ENCODE measurements at places on chromosomes 2 and 18. TPM values are rescaled to one million over a fixed set of nuclear protein-coding genes. Genes with fewer than 3 reads are reported as not detected.

The CHRNG gene
- not detected for polyA plus RNA-seq

The OSBPL6 gene
- 1.3 TPM for polyA plus RNA-seq

The PRKAG3 gene
- 0.20 TPM for polyA plus RNA-seq

The ASB18 gene
- not detected for polyA plus RNA-seq

The SLC4A3 gene
- 3.0 TPM for polyA plus RNA-seq

The TMSB10 gene
- 2,217 TPM for polyA plus RNA-seq

The SCG2 gene
- 4.1 TPM for polyA plus RNA-seq

The DSEL gene
- polyA plus RNA-seq, result 4.1 TPM

The PLA2R1 gene
- polyA plus RNA-seq, result 7.9 TPM

The UGT1A8 gene
- 1.0 TPM for polyA plus RNA-seq

The GPR55 gene
- not detected for polyA plus RNA-seq

The LINC00305 gene
- polyA plus RNA-seq, result not detected

The ASPRV1 gene
- 1.1 TPM for polyA plus RNA-seq

The MIB1 gene
- 12.3 TPM for polyA plus RNA-seq

DNA sequence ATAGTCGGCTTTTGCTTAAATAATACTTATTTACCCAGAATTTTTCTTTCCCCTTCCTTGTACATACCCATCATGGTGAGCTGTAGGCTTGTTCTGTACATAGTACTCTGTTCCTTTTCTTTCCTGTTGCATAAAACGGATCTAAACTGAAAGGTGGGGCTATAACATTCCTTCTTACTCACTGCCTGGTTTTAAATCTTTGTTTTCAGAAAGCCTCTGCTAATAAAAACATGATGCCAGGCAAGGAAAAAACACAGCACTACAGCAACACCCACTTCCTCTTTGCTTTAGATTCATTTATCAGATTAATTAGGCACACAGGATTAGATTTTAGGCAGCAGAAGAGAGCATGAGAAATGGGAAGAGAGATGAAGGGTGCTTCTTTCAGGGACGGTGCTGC lies 19.6 kb upstream of the STON1 start:
- H3K4me1 ChIP-seq, result no peaks in the 10 kb centered on the region
- H3K27ac ChIP-seq, result peak overlapping the region; percentile 68
- peaks cover 4% of the 10 kb centered on the region for H3K36me3 ChIP-seq
- H3K27me3 ChIP-seq, result no peaks in the 10 kb centered on the region
- no peak for DNase-seq
- H3K4me3 ChIP-seq, result no peak overlapping the region

GRCh38 chr2:200737585-200737984 lies 74.1 kb upstream of the BZW1 start:
- no peak overlapping the region for H3K4me3 ChIP-seq
- no peak overlapping the region for H3K27ac ChIP-seq
- no peak for DNase-seq
- peaks cover 3% of the 10 kb centered on the region for H3K4me1 ChIP-seq
- no peaks in the 10 kb centered on the region for H3K27me3 ChIP-seq

GRCh38 chr2:166112193-166112605 lies 15.6 kb downstream of the SCN1A start:
- no peak for DNase-seq
- H3K27ac ChIP-seq, result no peak overlapping the region
- H3K4me1 ChIP-seq, result no peaks in the 10 kb centered on the region
- H3K4me3 ChIP-seq, result no peak overlapping the region
- H3K27me3 ChIP-seq, result no peaks in the 10 kb centered on the region

DNA sequence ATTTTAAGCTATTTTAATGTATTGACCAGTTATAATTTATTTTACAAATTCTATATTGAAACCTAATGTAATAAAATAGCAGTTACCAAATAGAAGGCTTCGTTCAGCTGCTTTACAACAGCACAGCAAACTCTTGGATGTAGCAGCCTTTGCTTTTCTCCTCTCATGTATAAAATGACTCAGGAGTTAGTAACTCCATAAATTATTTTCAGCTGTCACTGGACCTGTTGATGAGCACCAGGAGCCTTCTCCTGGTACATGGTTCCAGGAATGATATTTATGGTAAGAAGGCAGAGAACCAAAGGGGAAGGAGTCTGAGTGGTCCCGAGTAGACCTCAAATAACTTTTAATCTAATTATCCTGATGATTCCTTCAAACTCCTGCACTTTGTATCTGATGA lies 256.4 kb upstream of the NETO1 start:
- no peaks in the 10 kb centered on the region for H3K27me3 ChIP-seq
- no peaks in the 10 kb centered on the region for H3K4me1 ChIP-seq
- no peak for DNase-seq
- no peak overlapping the region for H3K27ac ChIP-seq
- no peak overlapping the region for H3K4me3 ChIP-seq

- no peak overlapping the region for H3K27ac ChIP-seq
- no peak for DNase-seq
- H3K4me1 ChIP-seq, result no peaks in the 10 kb centered on the region
- H3K36me3 ChIP-seq, result no peaks in the 10 kb centered on the region
- H3K4me3 ChIP-seq, result no peak overlapping the region
Measured at GRCh38 chr2:105313877-105314276, 15.7 kb downstream of the TGFBRAP1 start.

DNA sequence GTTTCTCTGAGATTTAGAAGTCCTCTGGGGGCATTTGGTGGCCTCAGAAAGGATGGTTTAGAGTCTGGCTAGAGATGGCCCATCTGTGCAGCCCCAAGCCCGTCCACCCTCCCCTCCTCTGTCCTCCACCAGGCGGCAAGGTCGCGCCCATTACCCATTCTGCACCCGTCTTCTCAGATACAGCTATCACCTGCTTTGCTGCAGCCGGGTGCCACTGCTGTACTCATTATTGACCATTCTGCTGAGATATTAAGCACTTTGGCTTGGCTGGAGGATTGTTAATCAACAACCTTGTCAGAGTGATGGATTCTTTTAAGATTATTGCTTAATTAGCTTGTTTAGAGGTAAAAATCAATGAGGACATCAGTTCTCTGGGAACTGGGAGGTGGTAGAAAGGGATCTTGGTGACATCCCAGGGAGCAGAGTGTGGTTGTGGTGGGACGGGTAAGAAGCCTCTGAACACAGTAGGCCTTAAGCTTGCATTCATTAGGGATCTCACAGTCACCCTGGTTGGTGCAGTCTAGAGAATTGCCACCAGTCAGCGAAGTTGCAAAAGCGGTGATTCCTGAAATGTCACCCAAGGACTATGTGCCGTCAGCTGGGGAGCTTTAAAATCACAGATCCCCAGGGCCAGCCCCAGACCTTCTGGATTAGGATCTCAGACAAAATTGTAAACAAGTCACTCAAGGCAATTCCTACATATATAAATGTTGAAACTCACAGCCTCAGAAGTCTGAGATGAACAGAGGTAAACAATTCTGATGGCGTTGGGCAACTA lies 90.9 kb downstream of the CAPN13 start:
- no peak overlapping the region for H3K27ac ChIP-seq
- H3K27me3 ChIP-seq, result no peaks in the 10 kb centered on the region
- H3K36me3 ChIP-seq, result no peaks in the 10 kb centered on the region
- H3K4me3 ChIP-seq, result no peak overlapping the region
- no peak for DNase-seq

DNA sequence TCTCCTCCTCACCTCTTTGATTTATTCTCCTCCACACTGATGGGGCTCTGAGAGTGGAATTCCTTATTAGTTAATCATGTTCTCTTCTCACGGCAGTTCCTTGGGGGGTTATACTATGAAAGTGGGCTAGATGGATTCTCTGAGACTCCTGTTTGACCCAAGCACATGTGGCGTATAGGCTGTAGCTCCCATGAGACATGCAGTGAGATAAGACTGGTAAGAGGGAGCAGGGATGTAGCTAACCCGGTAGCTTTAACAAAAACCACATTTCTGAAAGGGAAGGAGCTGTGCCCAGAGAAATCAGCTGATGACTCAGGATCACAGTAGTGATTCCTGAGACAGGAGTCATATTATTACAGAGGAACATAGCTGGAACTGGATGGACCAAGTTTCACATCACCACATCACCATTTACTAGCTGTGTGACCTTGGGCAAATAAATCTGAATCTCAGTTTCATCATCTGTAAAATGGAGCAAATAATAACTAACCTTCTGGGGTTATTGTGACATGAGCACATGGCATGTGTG lies 82.9 kb downstream of the CRIM1 start:
- DNase-seq, result no peak
- no peaks in the 10 kb centered on the region for H3K27me3 ChIP-seq

DNA sequence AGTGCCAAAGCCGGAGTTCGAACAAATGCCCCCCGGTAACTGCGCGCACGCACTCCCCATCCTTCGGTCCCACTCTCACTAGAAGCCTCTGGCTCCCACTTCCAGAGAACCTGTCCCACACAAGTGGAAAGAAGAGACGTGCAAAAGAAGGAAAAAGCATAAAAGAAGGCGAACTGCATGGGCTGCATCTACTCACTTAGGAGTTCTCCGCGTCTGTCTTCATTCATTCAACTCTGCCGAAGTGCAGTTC lies 312 bp downstream of the NR4A2 start:
- H3K27ac ChIP-seq, result peak overlapping the region; percentile 23
- H3K4me3 ChIP-seq, result peak overlapping the region; percentile 63
- no peaks in the 10 kb centered on the region for H3K36me3 ChIP-seq
- no peaks in the 10 kb centered on the region for H3K4me1 ChIP-seq

DNA sequence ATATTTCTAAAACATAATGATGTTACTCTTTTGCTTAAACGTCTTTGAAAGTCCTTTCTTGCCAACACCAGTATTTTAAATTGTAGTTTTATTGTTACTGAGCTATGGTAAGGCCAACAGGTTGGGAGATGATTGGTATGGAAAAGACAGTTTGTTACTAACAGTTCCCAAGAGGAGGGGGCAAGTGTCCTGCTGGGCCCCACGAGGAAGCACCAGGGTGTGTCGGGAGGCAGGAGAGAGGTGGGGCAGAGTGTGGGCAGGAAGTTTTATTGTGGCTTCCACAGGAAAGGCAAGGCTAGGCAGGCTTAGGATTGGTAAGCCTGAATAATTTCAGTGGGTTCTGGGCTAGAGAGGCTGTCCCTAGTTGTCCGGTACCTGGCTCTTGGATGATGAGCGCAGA lies 134.3 kb downstream of the SOCS6 start:
- H3K27me3 ChIP-seq, result no peaks in the 10 kb centered on the region
- no peaks in the 10 kb centered on the region for H3K36me3 ChIP-seq
- H3K27ac ChIP-seq, result no peak overlapping the region
- H3K4me1 ChIP-seq, result no peaks in the 10 kb centered on the region

GRCh38 chr2:148653437-148653836 lies 8.9 kb downstream of the EPC2 start:
- H3K36me3 ChIP-seq, result no peaks in the 10 kb centered on the region
- no peak overlapping the region for H3K4me3 ChIP-seq
- peaks cover 4% of the 10 kb centered on the region for H3K4me1 ChIP-seq
- H3K27ac ChIP-seq, result no peak overlapping the region
- DNase-seq, result no peak

GRCh38 chr2:8487461-8487932 lies 194.4 kb upstream of the ID2 start:
- no peaks in the 10 kb centered on the region for H3K27me3 ChIP-seq
- no peaks in the 10 kb centered on the region for H3K36me3 ChIP-seq
- no peaks in the 10 kb centered on the region for H3K4me1 ChIP-seq
- DNase-seq, result peak; percentile 68

- no peaks in the 10 kb centered on the region for H3K36me3 ChIP-seq
- H3K27ac ChIP-seq, result no peak overlapping the region
- H3K4me1 ChIP-seq, result no peaks in the 10 kb centered on the region
- no peak overlapping the region for H3K4me3 ChIP-seq
- H3K27me3 ChIP-seq, result no peaks in the 10 kb centered on the region
Measured at GRCh38 chr18:292271-292670, 24.4 kb upstream of the THOC1 start.

DNA sequence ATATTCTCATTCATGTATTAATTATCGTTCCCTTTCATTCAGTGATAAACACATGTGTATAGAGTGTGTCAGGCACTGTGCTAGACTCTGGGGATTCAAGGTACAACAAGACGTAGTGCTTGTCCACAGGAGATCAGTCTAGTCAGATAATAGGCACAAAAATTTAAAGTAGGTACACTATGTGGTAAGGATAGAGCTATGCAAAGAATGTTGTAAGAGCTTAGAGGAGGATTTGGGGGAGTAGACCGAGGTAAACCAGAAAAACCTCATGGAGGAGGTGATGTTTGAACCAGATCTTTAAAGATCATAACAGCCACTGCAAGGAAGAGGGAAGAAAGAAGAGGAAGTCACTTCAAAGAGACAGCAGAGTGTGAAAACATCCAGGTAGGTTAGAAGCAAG lies 256.9 kb upstream of the DDX18 start:
- H3K27me3 ChIP-seq, result no peaks in the 10 kb centered on the region
- no peaks in the 10 kb centered on the region for H3K4me1 ChIP-seq
- no peaks in the 10 kb centered on the region for H3K36me3 ChIP-seq

- H3K4me1 ChIP-seq, result peaks cover 3% of the 10 kb centered on the region
- no peak overlapping the region for H3K4me3 ChIP-seq
- H3K36me3 ChIP-seq, result peaks cover 8% of the 10 kb centered on the region
- H3K27me3 ChIP-seq, result no peaks in the 10 kb centered on the region
Measured at GRCh38 chr2:33275689-33276444, 200.6 kb upstream of the RASGRP3 start.

GRCh38 chr2:74313497-74313896 lies 29.7 kb downstream of the SLC4A5 start:
- H3K4me1 ChIP-seq, result peaks cover 4% of the 10 kb centered on the region
- no peak overlapping the region for H3K4me3 ChIP-seq
- no peaks in the 10 kb centered on the region for H3K27me3 ChIP-seq
- DNase-seq, result no peak
- H3K36me3 ChIP-seq, result no peaks in the 10 kb centered on the region

DNA sequence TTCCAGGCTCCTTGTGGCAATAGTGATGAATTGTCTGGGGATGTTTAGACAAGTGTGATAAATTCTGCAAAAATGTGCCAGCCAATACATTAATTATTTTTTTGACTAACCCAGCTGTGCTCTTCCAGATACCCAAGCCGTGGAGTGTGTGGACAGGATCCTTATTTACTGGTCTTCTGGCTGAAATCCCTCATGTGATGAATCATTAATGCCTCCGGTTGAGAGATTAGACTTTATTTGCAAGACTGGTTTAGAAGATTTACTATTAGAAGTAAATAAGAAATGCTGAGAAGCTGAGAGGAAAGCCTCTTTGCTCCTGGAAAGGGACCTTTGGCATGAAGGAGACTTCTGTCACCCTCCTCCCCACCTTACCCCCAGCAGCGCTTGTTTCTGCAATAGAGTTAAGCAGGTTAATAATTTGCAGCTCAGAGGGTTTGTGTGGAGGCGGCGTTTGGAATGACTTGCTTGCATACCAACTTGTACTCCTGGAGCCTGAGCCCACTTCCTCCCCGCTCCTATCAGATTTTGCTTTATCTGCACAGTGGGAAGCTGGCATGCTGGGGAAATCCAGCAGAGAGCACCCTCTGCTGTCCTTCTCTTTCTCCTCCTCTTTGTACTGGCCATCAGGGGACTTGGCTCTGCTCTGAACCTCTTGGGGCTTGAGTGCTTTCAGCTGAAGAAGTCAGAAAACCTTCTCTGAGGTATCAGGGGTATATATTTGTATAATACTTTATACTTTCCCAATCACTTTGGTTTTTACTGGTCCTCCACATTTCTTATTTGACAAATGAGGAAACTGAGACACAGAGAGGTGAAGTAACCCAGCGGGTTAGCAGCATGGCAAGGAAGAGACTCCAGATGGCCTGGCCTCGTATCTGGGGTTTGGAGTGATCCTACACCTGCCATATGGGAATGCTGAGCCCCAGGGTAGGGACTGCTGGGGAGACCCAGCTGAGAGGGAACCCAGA lies 16.3 kb downstream of the SLC3A1 start:
- peak overlapping the region; percentile 21 for H3K27ac ChIP-seq
- DNase-seq, result no peak
- H3K27me3 ChIP-seq, result no peaks in the 10 kb centered on the region
- no peaks in the 10 kb centered on the region for H3K36me3 ChIP-seq
- no peak overlapping the region for H3K4me3 ChIP-seq

All from aorta (tissue), 5 donors.